ENCODE measurements at places on chromosomes 4 and X.

GRCh38 chr4:21192367-21192766, 492.1 kb downstream of the PACRGL start:
- DNase-seq: no peak

GRCh38 chr4:124754681-124755080, 42.1 kb upstream of the ANKRD50 start:
- no peak for DNase-seq

DNA sequence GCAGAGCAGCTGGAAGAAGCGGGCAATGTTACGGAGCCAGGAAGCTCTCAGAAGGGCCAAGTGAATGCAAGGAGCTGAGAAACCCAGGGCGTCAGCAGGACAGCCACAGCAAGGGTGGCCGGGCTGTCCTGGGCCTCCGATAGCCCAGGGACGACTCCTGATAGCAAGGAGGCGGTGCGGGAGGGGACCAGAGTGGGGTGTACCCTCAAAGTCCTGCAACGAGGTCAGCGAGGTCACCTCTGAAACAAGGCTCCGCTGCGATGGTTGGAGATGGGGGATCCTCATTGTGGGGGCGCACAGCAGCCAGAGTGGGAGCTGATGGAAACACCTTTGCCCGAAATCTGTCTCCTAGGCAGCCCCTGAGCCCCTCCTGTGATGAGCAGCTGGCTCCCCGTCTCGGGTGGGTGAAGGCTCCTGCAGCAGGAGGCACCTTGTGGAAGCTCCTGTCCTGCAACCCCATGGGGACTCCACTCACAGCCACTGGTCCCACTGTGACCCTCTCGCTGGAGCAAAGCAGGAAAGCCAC, 4.3 kb upstream of the CCNQ start:
- no peak for DNase-seq

- DNase-seq: no peak
Measured at GRCh38 chrX:138669693-138670092, 41.8 kb downstream of the FGF13 start.

DNA sequence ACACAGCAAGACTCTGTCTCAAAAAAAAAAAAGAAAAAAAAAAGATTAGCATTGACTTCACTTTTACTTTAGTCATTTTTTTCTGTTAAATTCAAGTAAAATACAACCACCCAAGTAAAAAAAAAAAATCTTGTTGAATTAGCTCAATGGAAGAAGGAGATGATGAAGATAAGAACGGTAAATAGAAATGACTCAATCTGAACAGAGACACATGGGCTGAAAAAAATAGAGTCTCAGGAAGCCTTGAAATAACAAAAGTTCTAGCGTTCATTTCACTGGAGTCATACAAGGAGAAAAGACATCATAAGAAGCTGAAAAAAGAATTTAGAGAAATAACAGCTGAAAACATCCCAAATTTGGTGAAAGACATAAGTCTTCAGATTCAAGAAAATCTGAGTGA, 75.5 kb downstream of the CASP3 start:
- no peak for DNase-seq

DNA sequence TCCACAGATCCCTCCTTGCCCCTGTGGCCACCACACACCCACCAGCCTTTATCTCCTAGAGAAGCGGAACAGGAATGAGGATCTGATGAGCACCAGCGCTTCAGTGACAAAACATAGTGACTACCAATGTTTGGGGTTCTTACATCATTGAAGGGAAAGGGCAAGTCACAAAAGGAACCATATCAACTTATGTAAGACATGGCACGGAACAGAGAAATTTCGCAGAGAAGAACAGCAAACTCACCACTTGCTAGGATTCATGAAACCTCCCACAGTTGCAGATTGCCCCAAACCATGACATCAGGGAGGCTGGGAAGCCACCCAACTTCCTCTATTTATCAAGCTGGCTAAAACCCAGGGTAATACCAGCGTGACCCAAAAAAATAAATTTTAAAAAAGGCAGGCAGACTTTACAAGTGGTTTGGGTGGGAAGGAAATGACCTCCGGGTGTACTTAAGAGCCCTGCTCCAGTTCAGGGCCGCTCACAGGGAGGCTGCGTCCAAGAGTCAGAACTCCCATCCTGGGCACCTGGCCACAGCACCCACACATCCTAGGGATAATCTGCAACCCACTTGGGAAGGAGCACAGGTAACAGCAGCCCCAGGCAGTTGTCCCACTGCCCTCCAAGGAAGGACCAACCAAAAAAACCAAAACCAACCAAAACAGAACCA, 36.0 kb downstream of the ADGRG2 start:
- DNase-seq: peak; percentile 81

- DNase-seq: no peak
Measured at GRCh38 chrX:156001001-156001666, 3.6 kb downstream of the IL9R start.

GRCh38 chr4:86831262-86832130, 17.7 kb downstream of the SLC10A6 start:
- no peak for DNase-seq

GRCh38 chr4:81120055-81120454, 89.5 kb downstream of the BMP3 start:
- DNase-seq: no peak

- DNase-seq: no peak
Measured at GRCh38 chrX:48076343-48076742, 4.9 kb upstream of the ZNF630 start.

- DNase-seq: no peak
Measured at GRCh38 chr4:8742546-8742945, 129.1 kb downstream of the HMX1 start.

DNA sequence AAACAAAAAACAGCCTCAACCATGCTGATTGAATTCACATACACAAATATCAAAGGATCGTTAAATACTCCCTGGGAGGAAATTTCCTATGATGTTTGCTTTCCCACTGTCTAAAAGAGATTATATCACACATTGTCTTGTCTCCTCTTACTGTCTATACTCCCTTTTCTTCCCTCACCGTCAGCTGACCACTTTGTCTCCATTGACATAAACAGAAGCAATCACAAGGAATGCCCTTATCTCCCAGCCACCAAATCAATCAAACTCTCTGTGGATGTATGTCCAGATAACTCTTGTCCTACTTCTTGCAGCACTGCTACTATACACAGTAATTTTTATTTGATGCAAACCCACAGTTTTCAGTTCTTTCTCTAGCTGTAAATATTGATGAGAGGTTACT, 12.2 kb upstream of the NUDT9 start:
- no peak for DNase-seq

GRCh38 chr4:5746829-5747737, 36.1 kb downstream of the EVC start:
- no peak for DNase-seq

DNA sequence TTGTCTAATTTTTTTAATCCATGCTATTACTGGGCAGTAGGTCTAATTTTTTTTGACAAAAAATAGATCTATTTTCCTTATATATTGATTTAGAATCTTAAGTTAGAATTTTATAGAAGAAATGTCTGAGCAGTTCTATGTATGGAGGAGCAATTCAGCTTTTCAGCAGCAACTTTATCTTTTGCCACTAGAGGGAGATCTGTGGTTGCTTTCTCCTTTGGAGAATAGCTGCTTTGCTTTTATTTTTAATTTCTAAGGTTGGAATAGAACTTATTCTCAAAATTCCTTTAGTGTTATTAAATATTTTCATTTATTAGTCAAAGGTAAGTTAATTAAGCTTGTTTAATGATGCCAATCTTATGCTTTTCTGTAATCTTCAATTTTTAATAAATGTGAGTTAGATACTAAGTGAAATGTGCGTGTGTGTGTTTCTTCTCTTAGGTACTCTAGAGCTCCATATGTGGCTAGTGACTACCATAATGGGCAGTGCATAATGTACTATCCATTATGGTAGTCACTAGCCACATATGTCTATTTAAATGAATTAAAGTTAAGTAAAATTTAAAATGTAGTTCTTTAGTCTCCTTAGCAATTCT, 29.3 kb downstream of the FAM199X start:
- peak; percentile 17 for DNase-seq

- peak; percentile 39 for DNase-seq
Measured at GRCh38 chrX:118973389-118974087, 880 bp upstream of the LONRF3 start.

GRCh38 chr4:113674733-113675132, 86.8 kb downstream of the CAMK2D start:
- no peak for DNase-seq

GRCh38 chr4:52751487-52751911, 274 bp upstream of the ERVMER34-1 start:
- DNase-seq: no peak

- DNase-seq: no peak
Measured at GRCh38 chr4:151276787-151277562, at the start of gene PRSS48. PRSS48 (plus strand) TSS chr4:151277161; CDS start chr4:151277173, 12 bp downstream.

GRCh38 chr4:40621592-40622512, 7.8 kb downstream of the RBM47 start:
- peak; percentile 99 for DNase-seq

GRCh38 chr4:114399105-114399504, 199.5 kb upstream of the UGT8 start:
- DNase-seq: no peak

DNA sequence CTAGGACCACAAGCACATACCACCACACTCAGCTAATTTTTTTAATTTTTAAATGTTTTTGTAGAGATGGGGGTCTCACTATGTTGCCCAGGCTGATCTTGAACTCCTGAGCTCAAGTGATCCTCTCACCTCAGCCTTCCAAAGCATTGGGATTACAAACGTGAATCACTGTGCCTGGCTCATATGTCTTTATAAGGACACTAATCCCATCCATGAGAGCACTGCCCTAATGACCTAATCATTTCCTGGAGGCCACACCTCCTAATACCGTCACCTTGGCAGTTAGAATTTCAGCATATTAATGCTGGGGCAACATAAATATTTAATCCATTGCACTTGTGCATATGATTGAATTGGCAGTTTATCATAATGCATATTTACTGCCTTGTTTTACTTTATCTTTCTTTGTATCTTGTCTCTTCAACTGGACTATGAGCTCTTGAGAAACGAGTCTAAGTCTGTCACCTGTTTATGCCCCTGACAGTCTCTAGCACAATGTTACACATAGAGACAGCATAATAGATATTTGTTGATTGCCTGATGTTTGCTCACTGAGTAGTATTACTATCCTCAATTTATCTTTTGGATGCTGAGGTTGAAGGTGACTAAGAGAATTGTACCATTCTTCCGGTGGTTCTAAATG, 172.0 kb downstream of the AASDH start:
- DNase-seq: no peak

DNA sequence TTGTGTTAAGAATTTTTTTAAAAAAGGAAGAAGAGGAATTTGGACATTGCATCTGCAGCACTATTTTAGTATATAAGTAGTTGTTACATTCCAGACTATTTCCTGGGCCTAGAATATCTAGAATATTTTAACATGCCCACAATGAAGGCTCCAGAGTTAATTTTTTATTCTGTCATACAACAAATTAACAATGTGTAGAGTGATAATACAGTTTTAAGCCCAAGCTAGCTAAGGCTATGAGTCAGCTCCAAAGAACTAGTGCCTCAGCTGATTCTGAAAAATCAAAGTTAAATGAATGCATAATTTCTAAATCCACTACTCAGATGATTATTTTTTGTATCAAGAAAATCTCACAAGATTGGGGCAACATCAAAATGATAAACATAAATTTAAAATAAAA, 231.4 kb downstream of the PRDM5 start:
- DNase-seq: no peak

- no peak for DNase-seq
Measured at GRCh38 chrX:21840193-21840545, 752 bp downstream of the MBTPS2 start.

DNA sequence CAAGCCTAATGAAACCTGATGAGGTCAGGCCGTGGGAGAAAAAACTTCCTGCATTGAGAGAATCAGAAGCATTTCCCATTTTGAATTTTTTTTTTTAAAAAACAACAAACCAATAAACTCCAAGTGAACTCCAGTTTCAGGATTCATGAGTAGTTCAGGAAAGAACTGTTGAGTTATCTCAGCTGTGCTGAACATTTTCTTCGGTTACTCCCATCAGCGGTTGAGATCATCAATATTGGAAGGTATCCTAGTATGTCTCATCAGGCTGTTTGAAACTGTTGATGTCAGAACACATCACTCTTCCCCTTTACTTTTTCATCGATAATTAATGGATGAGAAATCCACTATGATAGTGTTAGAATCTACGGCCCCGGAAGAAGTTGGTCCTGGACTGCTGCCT, 82.4 kb upstream of the ADGRG2 start:
- DNase-seq: no peak

GRCh38 chrX:9670136-9670814, 95.4 kb downstream of the GPR143 start:
- no peak for DNase-seq

DNA sequence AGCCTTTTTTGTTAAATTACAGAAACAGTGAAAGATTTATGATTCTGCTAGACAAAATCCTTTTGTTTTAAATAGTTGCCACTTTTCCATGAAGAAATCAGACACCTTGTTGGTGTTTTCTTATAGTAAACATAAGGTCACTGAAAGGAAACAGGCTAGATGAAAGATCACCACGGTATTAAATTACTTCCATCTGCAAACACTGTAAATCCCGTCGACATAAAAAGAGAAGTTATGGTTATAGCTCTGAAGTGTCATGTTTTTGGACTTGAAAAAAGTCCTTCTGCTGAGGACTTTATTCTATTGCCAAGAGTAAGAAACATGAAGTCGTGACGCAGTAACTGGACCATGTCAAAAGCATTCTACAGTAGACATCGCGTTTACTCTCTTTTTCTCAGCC, 567.6 kb upstream of the SLIT2 start:
- no peak for DNase-seq

- no peak for DNase-seq
Measured at GRCh38 chr4:83353516-83353915, 18.9 kb upstream of the HPSE start.

DNA sequence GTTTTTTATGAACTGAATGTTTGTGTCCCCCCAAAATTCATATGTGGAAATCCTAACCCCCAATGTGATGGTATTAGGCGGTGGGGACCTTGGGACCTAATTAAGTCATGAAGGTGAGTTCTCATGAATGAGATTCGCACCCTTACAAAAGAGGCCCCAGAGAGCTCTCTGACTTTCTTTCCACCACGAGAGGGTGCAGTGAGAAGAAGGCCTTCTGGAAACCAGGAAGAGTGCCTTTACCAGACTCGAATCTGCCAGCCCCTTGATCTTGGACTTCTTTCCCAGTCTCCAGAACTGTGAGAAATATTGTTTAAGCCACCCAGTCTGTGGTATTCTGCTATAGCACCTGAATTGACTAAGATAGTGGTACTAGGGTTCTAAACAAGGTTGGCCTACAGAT, 40.8 kb downstream of the STK26 start:
- no peak for DNase-seq

- DNase-seq: no peak
Measured at GRCh38 chr4:184102488-184102887, 115.2 kb downstream of the ENPP6 start.

- no peak for DNase-seq
Measured at GRCh38 chr4:166688835-166689234, 545.5 kb downstream of the SPOCK3 start.

- no peak for DNase-seq
Measured at GRCh38 chrX:128781506-128781905, 729.3 kb upstream of the ACTRT1 start.

GRCh38 chr4:142663828-142664227, 182.3 kb downstream of the INPP4B start:
- no peak for DNase-seq

- DNase-seq: no peak
Measured at GRCh38 chr4:87498446-87498900, 30.7 kb downstream of the SPARCL1 start.
